ENCODE measurements at places on chromosomes 16 and 17.

GRCh38 chr17:45170931-45171337 is 9.3 kb downstream of the HEXIM2 start:
- DNase-seq: no peak

DNA sequence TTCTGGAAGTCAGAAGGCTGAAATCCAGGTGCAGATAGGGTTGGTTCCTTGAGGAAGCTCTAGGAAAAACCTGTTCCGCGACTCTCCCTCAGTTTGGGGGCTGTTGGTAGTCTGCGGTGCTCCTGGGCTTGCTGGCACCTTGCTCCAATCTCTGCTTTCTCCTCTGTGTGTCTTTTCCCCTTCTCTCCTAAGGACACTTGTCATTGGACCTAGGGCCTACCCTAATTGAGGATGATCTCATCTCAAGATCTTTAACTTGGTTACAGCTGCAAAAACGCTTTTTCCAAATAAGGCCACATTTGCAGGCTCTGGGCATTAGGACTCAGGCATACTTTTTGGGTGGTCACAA is 12.9 kb upstream of the CACNG4 start:
- no peak for DNase-seq

- no peak for DNase-seq
These were observed 193.9 kb upstream of the SOX9 start for GRCh38 chr17:71926746-71927398.

DNA sequence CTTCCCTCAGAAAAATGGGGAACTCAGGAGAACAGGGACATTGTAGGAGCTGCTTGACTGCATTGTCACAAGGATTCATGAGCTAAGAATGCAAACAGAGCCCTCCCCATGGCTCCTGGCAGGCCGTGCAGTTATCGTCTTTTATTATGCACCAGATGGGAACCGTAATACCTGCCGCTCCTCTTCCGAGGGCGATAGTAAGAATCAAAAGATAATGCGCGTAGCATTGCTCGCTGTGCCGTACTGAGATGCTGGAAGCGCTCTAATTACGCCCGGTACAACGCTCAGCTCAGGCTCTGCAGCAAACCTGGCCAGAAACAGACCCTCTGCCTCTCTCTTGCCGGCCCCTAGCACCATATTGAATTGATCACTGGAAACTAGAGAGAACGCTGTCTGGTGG is 87.1 kb upstream of the PLCG2 start:
- no peak for DNase-seq

DNA sequence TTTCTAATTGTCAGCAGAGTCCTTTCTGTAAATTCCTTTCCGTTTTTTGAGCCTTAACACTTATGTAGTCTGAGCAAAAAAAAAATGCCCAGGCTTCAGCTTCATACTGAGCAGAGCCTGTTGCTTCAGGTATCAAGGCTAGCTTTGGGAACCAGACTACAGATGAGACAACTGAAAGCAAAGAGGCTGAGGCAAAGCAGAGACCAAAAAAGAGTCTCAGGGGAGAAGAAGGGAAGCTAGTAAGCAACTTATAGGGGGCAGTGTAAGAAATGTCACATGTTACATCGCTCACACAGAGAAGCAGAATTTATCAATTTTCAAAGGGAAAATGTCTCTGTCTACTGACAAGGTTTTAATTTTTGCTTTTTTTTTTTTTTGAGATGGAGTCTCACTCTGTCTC is 3.3 kb downstream of the HASPIN start:
- DNase-seq: no peak

DNA sequence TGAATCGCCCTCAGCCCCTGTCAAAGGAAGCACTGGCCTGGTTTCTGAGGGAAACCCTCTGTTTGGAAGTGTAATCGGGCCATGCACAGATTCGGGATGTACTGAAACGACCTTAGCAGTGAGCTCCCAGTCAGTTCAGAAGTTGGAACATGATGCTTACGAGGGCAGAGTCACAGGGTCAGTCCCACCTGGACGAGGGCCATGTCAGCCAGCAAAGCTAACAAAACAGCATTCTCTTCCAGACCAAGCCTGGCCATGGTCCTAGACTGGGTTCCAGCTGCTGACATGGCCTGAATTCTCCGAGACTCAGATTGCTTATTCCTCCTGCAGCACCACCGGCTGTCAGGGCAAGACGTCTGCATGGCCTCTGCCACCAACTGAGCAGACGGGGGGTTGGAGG is 192.2 kb upstream of the WSCD1 start:
- no peak for DNase-seq

- no peak for DNase-seq
These were observed 2.4 kb downstream of the MAPK7 start for GRCh38 chr17:19380481-19381301.

DNA sequence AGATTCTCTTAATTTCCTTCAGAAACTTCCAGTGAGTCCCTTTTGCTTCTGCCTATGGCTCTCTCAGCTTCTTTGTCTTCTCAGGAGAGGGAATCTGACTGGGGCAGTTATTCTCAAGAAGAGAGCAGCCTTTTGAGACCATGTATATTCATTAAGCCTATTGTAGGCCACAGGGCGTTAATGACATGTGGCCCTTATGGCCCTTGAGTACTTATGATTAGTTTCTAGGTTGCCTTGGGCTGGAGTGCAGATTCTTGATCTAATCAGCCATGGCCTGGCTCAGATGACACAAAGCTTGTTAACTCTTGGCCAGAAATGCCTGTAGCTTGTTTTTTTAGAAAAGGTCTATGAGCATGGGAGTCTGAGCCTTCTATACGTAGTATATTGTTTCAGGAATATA is 17.4 kb downstream of the MFSD11 start:
- DNase-seq: no peak

DNA sequence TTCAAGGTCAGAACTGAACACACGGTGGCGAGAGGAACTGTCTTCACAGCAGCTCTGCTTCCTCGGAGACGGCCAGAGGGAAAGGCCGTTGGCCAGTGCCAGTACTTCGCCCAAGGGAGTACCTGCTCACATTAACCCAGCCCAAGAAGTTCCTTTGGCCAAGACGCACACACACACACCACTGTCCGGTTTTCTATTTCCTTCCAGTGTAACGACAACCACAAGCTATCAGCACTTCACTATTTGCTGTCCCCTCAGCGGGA is 744 bp upstream of the GGNBP2 start:
- DNase-seq: no peak

DNA sequence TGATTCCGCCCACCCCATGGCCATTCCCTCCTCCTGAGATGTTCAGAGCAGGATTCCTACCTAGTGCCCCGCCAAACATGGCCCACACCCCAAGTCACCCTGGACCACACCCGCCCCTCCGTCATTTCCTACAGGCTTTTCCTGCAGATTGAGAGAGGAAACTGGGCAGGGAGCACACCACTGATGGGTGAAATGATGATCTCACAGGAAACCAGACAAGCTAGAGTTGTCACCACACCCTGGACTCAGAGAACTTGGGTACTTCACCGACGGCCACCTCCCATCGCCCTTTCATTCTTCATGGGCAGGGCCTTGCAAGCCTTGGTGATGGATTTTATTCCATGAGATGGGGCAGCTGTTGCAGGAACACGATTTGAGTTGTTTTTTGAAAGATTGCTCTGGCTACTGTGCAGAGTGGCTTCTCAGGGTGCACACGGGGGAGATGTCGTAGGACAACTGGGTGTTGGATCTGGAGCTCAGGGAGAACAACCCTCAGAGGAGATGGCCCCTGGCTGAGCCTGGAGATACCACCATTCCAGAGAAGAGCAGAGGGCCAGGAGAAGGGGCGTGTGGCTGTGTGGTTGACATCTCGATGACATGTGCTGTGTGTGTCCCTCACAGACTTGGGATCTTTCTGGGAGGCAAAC is 7.4 kb upstream of the B9D1 start:
- DNase-seq: no peak

DNA sequence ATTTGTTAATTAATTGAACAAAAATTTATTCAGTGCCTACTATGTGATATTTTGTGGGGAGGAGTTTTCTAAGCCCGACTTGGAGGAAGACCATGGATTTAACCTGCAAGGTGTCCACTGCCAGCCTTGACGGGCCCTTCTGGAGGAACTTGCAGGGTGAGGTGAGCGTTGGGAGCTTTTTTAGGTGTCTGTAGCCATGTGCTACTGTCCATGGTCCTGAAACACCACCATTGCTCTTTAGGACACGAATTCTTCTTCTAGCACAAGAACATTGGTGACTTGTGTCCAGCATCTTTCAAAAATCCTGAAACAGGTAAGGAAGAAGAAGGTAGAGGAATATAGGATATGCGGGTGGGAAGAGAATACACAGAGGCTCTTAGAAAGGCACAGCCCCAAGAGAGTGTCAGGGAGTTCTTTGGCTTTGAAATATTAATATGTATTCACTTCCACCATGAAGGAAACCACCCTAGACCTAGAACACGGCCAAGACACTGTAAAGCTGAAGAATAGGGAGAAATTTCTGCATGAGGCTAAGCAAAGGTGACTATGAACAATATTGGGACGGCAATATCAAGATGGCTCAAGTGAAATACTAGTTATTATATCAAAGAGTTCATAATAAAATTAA is 27.9 kb upstream of the OR4D1 start:
- peak; percentile 30 for DNase-seq

- DNase-seq: no peak
These were observed 49.0 kb downstream of the YPEL2 start for GRCh38 chr17:59380474-59380873.

GRCh38 chr16:4968879-4969483 is 10.9 kb downstream of the SEC14L5 start:
- DNase-seq: no peak

- no peak for DNase-seq
These were observed 830 bp downstream of the SPHK1 start for GRCh38 chr17:76384987-76385891.

DNA sequence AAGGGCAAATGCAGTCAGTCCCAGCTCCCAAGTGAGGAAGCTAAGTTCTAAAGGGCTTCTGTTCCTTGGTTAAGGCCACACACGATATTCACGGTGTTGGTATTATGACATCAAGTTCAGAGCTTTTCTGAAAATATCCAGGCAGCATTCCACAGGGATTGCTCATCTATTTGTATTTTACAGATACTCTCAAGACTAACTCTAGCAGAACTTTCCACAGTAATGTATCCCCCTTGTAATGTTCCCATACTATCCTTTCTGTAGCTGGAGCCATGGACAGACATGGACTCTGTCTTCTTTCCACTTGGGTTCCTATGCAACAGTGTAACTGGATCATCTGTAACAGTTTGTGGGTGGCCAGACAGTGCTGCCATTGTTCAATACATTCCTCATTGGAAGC is 13.5 kb downstream of the SDR42E1 start:
- DNase-seq: no peak

GRCh38 chr17:72599891-72600290 is 479.1 kb downstream of the SOX9 start:
- no peak for DNase-seq

GRCh38 chr17:35895636-35896587 is 15.8 kb upstream of the CCL5 start:
- no peak for DNase-seq

- peak; percentile 45 for DNase-seq
These were observed 29.0 kb downstream of the MARCHF10 start for GRCh38 chr17:62778990-62779681.

GRCh38 chr16:17529982-17530760 is 59.4 kb upstream of the XYLT1 start:
- DNase-seq: no peak

DNA sequence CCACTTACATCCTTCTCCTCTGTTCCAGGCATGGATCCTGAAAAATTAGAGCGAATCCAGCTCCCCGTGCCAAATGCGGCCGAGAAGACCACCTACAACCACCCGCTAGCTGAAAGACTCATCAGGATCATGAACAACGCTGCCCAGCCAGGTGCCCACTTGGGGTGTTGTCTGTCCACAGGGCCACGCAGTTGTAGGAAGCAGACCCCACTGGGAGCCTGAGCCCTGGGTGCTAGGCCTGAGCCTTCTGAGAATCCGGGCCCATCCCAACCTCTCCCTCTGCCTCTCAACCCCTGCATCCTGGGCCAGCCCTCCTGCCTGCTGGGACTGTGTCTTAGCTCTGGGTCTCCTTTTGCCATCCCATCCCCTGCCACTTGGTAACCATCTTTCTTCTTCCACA is 95.4 kb downstream of the CLEC16A start:
- DNase-seq: no peak

- DNase-seq: no peak
These were observed 130.1 kb downstream of the TRIM37 start for GRCh38 chr17:58976541-58976940.

GRCh38 chr17:77571155-77571981 is 387.1 kb upstream of the TNRC6C start:
- no peak for DNase-seq

GRCh38 chr17:2406903-2407790 is 6.3 kb upstream of the MNT start:
- no peak for DNase-seq

DNA sequence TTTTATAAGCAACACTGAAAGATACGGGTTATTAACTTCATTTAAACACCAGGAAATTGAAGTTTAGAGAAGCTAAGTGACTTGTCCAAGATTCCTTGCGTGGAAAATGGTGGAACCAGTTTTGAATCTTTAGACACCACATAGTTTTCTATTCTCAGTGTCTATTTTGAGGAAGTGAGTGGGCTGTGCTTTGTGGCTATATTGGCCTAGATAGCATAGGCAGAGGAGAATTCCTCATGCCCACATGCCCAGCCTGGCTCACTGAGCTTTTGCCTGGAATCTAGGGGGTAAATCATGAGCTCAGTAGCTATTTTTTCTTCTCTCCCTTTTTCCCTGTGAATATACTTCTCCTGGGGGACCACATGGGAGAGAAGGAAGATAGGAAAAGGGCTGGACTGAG is 431.3 kb downstream of the HS3ST3B1 start:
- DNase-seq: no peak

DNA sequence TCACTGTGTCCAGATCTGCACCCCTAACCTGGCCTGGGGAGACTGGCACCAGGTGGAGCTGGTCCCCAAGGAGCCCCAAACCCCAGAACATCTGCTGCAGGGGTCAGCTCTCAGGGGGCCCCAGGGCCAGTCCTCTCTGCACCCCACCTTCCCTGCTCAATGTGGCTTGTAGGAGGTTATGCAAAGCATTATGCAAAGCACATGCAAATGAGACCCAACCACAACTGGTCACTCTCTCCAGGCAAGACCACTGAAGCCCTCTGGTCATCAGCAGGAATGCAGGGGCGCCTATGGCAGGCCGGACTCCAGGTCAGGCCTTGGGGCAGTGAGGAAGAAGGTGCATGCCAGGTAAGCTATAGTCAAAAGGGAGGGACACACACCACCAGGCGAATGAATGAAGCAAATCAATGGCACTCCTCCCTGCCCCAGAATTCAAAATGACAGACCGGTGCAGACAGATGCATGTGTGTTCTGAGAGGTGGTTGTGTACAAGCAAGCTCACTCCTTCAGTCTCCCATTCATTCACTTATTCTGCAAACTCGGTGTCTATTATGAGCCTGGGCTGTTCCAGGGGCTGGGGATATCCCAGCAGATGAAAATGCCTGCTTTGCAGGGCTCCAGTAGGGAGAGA is 48.0 kb downstream of the TMEM235 start:
- DNase-seq: no peak

- no peak for DNase-seq
These were observed 20.9 kb downstream of the METRNL start for GRCh38 chr17:83100220-83100852.

- no peak for DNase-seq
These were observed 7.1 kb downstream of the ERBB2 start for GRCh38 chr17:39706921-39707337.

All from T-helper 17 cell (primary cell).